ENCODE measurements at places on chromosomes 5 and 9. TPM values are rescaled to one million over a fixed set of nuclear protein-coding genes. Genes with fewer than 3 reads are reported as not detected.

GRCh38 chr9:85713897-85714296 lies 27.9 kb downstream of the AGTPBP1 start:
- no peak for DNase-seq

DNA sequence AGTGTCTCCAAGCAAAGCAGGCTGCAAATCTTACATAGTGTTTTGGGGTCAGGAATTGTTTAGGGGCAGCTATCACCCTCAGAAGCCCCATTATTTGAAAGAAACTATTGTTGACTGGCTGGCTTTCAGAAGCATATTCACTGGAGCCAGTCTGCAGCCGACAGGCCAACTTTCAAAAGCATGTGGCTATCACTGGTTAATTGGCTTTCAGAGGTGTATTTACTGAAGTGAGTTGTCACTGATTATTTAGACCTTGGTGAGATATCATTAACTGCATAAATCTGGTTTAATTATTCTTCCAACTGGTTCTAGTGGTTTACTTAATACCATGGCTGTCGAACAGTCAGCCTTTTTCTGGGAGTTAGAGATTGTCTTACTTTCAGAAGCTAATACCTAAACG lies 247.0 kb downstream of the CWC27 start:
- no peak for DNase-seq

DNA sequence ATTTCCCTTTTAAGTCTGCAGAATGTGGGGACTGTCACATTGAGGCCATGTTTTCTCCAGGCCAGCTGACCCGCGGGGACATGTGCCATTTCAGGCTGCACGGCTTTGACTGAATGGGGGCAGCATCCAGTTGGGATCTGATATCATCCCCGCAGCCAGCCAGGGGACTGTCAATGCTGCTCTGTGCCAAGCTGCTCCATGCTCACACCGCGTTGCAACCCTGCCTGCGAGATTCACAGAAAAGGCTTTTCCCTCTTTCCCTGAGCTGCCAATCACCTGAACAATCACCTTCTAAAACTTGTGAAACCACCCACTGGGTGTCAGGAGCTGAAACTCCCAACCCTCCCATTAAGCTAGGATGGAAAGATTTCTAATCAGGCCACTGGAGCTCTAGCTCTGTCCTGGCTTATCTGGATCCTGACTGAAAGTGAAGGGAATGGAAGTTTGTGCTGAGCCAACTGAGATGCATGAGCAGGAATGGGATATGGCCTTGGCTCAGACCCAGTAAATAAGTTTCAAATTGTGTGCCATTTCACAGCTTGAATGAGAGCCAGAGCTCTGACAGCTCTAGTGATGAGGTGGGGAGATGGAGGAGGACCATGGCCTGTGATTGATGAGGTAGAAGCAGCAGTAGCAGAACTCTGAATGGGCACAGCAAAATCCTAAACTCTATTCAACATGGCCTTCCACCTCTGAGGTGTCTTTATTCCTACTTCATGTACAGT lies 34.5 kb upstream of the ZNF366 start:
- DNase-seq = no peak

GRCh38 chr5:23289162-23289561 lies 218.2 kb upstream of the PRDM9 start:
- DNase-seq = no peak

DNA sequence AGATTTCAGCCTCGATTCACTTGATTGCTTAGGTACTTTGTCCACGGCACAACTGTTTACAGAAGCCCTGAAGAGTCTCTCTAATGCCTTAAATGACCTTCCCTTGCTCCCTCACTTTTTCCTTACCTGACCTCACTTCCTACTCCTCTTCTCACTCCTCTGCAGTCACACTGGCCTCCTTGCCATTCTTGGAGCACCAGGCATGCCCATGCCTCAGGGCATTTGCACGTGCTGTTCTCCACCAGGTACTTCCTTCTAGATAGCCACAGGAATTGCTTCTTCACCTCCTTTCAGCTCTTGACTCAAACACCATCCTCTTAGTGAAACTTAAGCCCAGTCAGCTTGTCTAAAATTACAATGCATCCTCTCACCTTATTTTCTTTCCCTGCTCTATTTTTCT lies 52.4 kb upstream of the TRAF1 start:
- DNase-seq = no peak

MARCOL gene
- total RNA-seq = not detected

SLC30A5 gene
- total RNA-seq = 55.1 TPM

MEIKIN gene
- not detected for total RNA-seq

FRMPD1 gene
- under 0.01 TPM for total RNA-seq
